ENCODE measurements at places on chromosomes 2 and 18. TPM values are rescaled to one million over a fixed set of nuclear protein-coding genes. Genes with fewer than 3 reads are reported as not detected.

The RRM2 gene
- total RNA-seq = 20.7 TPM

The UPP2 gene
- not detected for total RNA-seq

The ITGB6 gene
- total RNA-seq = 0.12 TPM

The TOGARAM2 gene
- 0.03 TPM for total RNA-seq

The GIGYF2 gene
- total RNA-seq = 34.7 TPM

The IGFBP2 gene
- total RNA-seq = 451 TPM

The CNRIP1 gene
- 6.9 TPM for total RNA-seq

The SCN1A gene
- total RNA-seq = under 0.01 TPM

The UCN gene
- 6.6 TPM for total RNA-seq

The TRAPPC12 gene
- 129 TPM for total RNA-seq

The RAX gene
- total RNA-seq = 0.06 TPM

The ECEL1 gene
- 1.6 TPM for total RNA-seq

The CFC1 gene
- total RNA-seq = 48.4 TPM

The MOGAT1 gene
- not detected for total RNA-seq

The CTLA4 gene
- total RNA-seq = not detected

The NCL gene
- total RNA-seq = 222 TPM

The MROH2A gene
- total RNA-seq = 0.12 TPM

The WIPF1 gene
- 16.7 TPM for total RNA-seq

The KIF5C gene
- 3.0 TPM for total RNA-seq

The SLC38A11 gene
- total RNA-seq = not detected

The FAM210A gene
- 26.9 TPM for total RNA-seq

The PID1 gene
- 0.42 TPM for total RNA-seq

The GPR55 gene
- not detected for total RNA-seq

The FAM117B gene
- total RNA-seq = 8.5 TPM

The RGPD4 gene
- total RNA-seq = not detected

The PPP1R1C gene
- 12.1 TPM for total RNA-seq

The LIMS3 gene
- total RNA-seq = 1.2 TPM

The TRIM43 gene
- total RNA-seq = not detected

The TMEM127 gene
- total RNA-seq = 59.1 TPM

The NT5C1B gene
- not detected for total RNA-seq

The CLEC4F gene
- total RNA-seq = not detected

The REG3G gene
- not detected for total RNA-seq

The MYOM1 gene
- 219 TPM for total RNA-seq

The CXCR1 gene
- not detected for total RNA-seq

The EGR4 gene
- total RNA-seq = 0.06 TPM

The GTF2A1L gene
- total RNA-seq = 1.9 TPM

The MYO3B gene
- not detected for total RNA-seq

The TBR1 gene
- total RNA-seq = 0.48 TPM

The CHN1 gene
- 64.3 TPM for total RNA-seq

The TRPM8 gene
- total RNA-seq = 0.83 TPM

The RPRM gene
- total RNA-seq = not detected

The ABCG8 gene
- total RNA-seq = not detected

The LRRTM1 gene
- total RNA-seq = 18.0 TPM

The HAAO gene
- total RNA-seq = 0.30 TPM

The GALNT5 gene
- 2.4 TPM for total RNA-seq

The SLC9A2 gene
- 0.18 TPM for total RNA-seq

The DTNA gene
- 27.6 TPM for total RNA-seq

The NT5DC4 gene
- total RNA-seq = not detected

The CEP192 gene
- total RNA-seq = 26.3 TPM
